Mesangial cell (primary cell): ENCODE measurements at places on chromosomes 11 and 22. TPM values are rescaled to one million over a fixed set of nuclear protein-coding genes. Genes with fewer than 3 reads are reported as not detected.

The UPK3A gene
- total RNA-seq, result not detected in 2 replicates

The ZC3H12C gene
- total RNA-seq, result 5.5 and 10.5 TPM in 2 replicates

The LRP5 gene
- total RNA-seq, result 32.1 and 42.1 TPM in 2 replicates

The EIF3D gene
- total RNA-seq, result 309 and 332 TPM in 2 replicates

The RPS19BP1 gene
- total RNA-seq, result 92.7 and 114 TPM in 2 replicates

The GNAZ gene
- total RNA-seq, result 1.3 and 3.5 TPM in 2 replicates

The MYOD1 gene
- not detected in 2 replicates for total RNA-seq
